Activated T-cell treated with anti-CD3 and anti-CD28 coated beads, Interleukin-2, amount 50 U/mL, for 48 hours (primary cell): ENCODE measurements at places on chromosomes 1 and 21.

DNA sequence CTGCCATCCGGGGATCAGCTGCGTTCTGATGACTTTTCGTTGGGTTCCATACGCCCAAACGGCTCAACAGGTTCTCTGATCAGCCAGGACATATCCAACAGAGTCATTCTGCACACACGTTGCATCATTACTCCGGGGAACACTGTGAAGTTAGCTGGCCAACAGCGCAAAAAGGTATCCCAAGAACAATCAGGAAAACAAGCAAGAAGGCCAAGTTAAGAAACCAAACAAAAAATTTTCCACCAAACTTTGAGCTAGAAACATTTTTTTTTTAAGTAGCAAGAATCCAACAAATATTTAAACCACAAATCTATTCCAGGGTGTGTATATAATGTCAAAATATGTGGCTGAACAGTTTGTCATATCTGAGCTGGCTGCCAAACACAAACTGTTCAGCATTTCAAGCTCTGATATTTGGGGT is 29.2 kb downstream of the NID1 start:
- no peak for DNase-seq

GRCh38 chr21:45356251-45356650 is 48.7 kb upstream of the COL18A1 start:
- no peak for DNase-seq

GRCh38 chr1:151720554-151720953 is 768 bp upstream of the RIIAD1 start:
- no peak for DNase-seq

GRCh38 chr1:104621221-104621620 is 871.5 kb downstream of the AMY1C start:
- no peak for DNase-seq

GRCh38 chr1:232110281-232111090 is 483.9 kb downstream of the DISC1 start:
- no peak for DNase-seq

DNA sequence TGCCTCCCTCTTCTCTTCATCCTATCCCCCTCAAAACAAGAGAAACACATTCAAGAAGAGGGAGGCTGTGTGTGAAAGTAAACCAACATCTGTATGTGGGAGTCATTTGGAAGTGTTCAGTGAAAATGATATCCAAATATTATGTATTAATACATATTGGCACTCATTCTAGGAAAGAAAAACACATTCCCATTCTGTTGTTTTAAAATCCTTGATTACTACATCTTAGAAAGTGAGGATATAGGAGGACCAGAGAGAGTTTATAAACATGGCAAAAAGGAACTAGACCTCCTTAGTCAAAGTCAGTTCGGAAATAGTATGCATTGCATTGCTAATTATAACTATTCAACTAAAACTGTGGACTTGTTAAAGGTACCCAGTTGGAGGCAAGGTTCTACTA is 786.6 kb downstream of the ADGRL2 start:
- DNase-seq, result no peak
